Naive thymus-derived CD8-positive, alpha-beta T cell (primary cell): ENCODE measurements at places on chromosomes 7 and 10.
A peak's percentile ranks its signal among the peaks of the same experiment; 100 is the strongest.

GRCh38 chr7:155213955-155214740, 83.5 kb upstream of the INSIG1 start:
- peaks cover 2% of the 10 kb centered on the region for H3K27me3 ChIP-seq
- H3K4me1 ChIP-seq, result no peaks in the 10 kb centered on the region
- no peaks in the 10 kb centered on the region for H3K36me3 ChIP-seq
- DNase-seq, result no peak
- H3K4me3 ChIP-seq, result no peak overlapping the region

DNA sequence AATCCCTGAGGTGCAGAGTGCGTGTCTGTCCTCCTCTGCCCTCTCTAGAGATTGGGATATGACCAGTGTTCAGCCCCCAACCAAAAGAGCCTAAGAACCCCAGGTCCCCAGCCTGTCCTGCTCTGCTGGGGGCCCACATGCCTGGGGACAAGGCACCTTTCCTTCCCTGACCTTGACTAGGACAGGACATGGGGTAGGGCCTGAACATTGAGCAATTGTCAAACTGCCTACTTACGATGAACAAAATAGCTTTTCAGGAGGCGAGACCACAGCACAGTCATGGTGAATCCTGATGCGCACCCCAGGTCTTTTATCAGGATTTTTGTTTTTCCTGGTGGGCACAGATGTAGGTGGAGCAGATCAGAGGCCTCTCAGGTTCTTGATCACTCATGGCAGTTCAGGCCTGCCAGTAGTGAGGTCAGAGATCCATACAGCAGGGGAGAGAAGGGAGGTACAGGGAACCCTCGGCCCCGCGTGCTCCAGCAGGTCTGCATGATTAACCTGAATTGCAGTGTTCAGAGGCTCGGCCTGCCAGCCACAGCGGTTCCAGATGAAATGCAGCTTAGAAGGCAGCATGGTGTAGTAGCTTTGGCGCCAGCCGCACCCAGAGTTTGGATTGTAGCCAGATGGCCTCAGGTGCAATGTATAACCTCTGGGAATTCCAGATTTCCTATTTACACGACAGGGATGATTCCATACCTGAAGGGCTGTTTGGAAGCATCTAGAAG, 191.3 kb downstream of the CUX1 start:
- no peaks in the 10 kb centered on the region for H3K27me3 ChIP-seq
- H3K27ac ChIP-seq, result no peak overlapping the region
- no peaks in the 10 kb centered on the region for H3K4me1 ChIP-seq
- no peak overlapping the region for H3K4me3 ChIP-seq
- H3K36me3 ChIP-seq, result no peaks in the 10 kb centered on the region
- DNase-seq, result no peak

- H3K4me1 ChIP-seq, result peaks cover 19% of the 10 kb centered on the region
- no peak overlapping the region for H3K27ac ChIP-seq
- H3K36me3 ChIP-seq, result no peaks in the 10 kb centered on the region
- peaks cover 14% of the 10 kb centered on the region for H3K27me3 ChIP-seq
- no peak for DNase-seq
- peak overlapping the region; percentile 24 for H3K4me3 ChIP-seq
Observed at GRCh38 chr7:128833148-128833945, 3.1 kb downstream of the FLNC start.

- no peaks in the 10 kb centered on the region for H3K27me3 ChIP-seq
- peaks cover 24% of the 10 kb centered on the region for H3K36me3 ChIP-seq
- no peak overlapping the region for H3K4me3 ChIP-seq
- H3K27ac ChIP-seq, result no peak overlapping the region
- peaks cover 3% of the 10 kb centered on the region for H3K4me1 ChIP-seq
- peak; percentile 52 for DNase-seq
Observed at GRCh38 chr10:14904316-14904732, 25.7 kb downstream of the SUV39H2 start.

- no peaks in the 10 kb centered on the region for H3K36me3 ChIP-seq
- peaks cover 8% of the 10 kb centered on the region for H3K27me3 ChIP-seq
- H3K4me3 ChIP-seq, result no peak overlapping the region
Observed at GRCh38 chr7:31741852-31742251, 54.8 kb downstream of the PPP1R17 start.

GRCh38 chr10:126732868-126733267, 62.4 kb upstream of the C10orf90 start:
- peaks cover 2% of the 10 kb centered on the region for H3K27me3 ChIP-seq
- no peak overlapping the region for H3K4me3 ChIP-seq
- H3K4me1 ChIP-seq, result no peaks in the 10 kb centered on the region
- no peak overlapping the region for H3K27ac ChIP-seq

DNA sequence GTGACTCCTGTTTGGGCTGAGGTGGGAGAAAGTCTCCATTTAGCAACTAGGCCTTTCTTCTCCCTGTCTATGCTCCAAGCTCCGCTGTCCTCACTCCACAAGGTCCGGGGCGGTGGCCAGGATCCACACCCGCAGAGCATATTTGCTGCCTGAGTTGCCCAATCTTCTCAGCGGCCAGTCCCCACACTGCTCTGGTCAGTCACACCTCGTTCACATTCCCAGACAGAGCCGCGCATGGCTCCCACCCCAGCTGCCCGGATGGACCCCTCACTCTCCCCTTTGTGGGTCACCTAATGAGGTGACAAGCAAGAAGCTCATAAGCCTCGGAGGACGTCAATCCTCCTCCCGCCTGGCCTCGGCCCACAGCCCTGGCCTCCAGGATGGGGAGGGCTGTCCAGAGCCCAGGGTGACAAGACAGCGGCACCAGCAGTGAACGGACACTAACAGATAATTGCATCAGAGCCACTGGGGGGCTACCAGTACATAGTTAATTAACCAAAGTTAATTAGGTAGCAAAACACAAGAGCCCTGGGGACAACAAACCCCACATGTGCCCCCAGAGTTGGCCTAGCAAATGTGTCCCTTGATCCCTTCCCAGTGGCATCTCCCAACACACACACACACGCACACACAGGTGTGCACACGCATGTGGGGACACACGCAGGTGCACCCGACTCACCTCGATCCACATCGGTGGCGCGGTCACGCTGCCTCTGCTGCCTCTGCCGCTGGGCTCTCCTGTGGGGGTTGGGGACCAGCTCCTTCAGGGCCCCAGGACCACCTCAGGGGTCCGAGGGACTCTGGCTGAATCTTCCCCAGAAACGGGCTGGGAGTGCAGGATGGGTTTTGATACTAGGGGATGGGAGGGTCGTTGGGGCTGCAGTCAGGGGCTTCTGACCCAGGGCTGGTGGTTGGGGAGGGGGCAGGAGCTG, 11.8 kb downstream of the EPHA1 start:
- no peak overlapping the region for H3K27ac ChIP-seq
- H3K4me1 ChIP-seq, result peaks cover 40% of the 10 kb centered on the region
- DNase-seq, result no peak
- no peaks in the 10 kb centered on the region for H3K27me3 ChIP-seq

DNA sequence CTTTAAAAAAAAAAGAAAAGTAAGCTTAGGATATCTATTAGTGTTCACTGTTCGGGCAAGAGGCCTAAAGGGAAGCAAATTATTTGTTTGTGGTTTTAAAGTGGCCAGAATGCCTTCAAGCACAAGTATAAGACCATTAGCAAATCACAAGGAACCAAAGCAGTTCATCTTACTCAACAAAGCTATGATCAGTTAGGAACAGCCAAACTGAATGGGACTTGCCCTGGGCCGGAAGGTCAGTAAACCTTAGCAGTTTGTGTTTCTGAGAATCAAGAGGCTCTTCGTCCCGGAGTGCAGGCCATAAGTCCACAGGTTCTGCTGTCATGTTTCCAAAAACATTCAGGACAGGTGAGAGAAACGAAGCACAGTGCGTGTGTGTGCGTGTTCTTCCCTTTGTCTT, 4.5 kb downstream of the FBXW4 start:
- peaks cover 78% of the 10 kb centered on the region for H3K4me1 ChIP-seq
- H3K27me3 ChIP-seq, result no peaks in the 10 kb centered on the region
- H3K4me3 ChIP-seq, result no peak overlapping the region
- peaks cover 40% of the 10 kb centered on the region for H3K36me3 ChIP-seq
- no peak for DNase-seq
- no peak overlapping the region for H3K27ac ChIP-seq

GRCh38 chr10:69845574-69846292, 44.0 kb downstream of the COL13A1 start:
- H3K4me3 ChIP-seq, result no peak overlapping the region
- H3K27me3 ChIP-seq, result peaks cover 26% of the 10 kb centered on the region
- no peaks in the 10 kb centered on the region for H3K36me3 ChIP-seq
- DNase-seq, result no peak
- H3K27ac ChIP-seq, result no peak overlapping the region

GRCh38 chr10:126840576-126841135, 64.6 kb upstream of the DOCK1 start:
- no peak overlapping the region for H3K4me3 ChIP-seq
- no peak for DNase-seq
- no peaks in the 10 kb centered on the region for H3K4me1 ChIP-seq
- H3K36me3 ChIP-seq, result no peaks in the 10 kb centered on the region
- H3K27me3 ChIP-seq, result peaks cover 3% of the 10 kb centered on the region
- no peak overlapping the region for H3K27ac ChIP-seq

GRCh38 chr10:6518791-6519429, 61.2 kb downstream of the PRKCQ start:
- H3K4me1 ChIP-seq, result peaks cover 82% of the 10 kb centered on the region
- peak overlapping the region; percentile 36 for H3K4me3 ChIP-seq
- peak overlapping the region; percentile 42 for H3K27ac ChIP-seq
- no peak for DNase-seq

DNA sequence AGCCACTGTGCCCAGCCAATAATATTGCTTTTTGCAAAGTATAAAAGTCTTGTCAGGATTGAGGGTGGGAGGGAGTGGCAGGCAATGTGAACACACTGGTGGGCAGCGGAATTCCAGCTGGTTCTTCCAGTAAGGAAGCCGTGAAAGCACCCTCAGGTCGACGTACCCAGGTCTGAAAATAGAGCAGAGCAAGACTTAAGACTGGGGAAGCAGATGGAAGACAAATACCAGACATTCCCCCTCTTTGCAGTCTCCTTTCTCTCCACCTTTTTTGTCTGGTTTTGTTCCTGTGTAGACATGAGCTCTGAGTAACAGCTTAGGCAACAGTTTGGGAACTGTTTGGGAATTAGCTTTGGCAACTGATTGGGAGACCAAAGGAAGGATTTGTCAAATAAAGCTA, 17.6 kb upstream of the CSTF2T start:
- H3K4me1 ChIP-seq, result no peaks in the 10 kb centered on the region
- H3K36me3 ChIP-seq, result no peaks in the 10 kb centered on the region
- no peak overlapping the region for H3K4me3 ChIP-seq
- DNase-seq, result no peak
- H3K27ac ChIP-seq, result no peak overlapping the region

DNA sequence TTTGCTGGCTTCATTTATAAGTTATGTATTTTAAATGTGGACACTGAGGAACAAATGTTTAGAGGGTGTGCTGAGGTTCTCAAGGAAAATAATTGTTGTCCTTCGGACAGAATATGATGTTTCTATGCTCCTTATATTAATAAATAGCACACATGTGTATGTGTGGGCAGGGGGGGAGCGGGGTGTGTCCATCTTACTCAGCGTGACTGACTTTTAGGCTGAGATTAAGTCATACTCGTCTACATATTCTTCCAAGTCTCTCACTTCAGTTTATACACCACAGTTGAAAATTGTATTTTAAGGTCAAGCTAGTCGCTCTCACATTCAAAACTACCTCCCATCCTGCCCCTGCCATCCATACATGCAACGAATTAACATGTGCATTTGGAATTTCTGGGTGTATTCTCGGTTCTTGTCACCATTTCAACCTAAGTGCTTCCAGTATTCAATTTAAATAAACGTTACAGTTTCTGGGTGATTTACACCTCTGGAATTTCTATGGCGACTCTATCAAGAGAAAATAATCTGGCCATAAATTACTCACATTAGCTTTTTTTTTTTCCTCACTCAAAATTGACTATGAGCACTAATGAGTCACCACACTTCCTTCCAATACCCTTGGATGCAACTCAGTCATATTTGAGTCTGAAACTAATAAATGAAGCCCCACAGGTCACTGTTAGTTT, 3.3 kb downstream of the PCDH15 start:
- no peaks in the 10 kb centered on the region for H3K36me3 ChIP-seq
- no peaks in the 10 kb centered on the region for H3K27me3 ChIP-seq
- H3K4me1 ChIP-seq, result no peaks in the 10 kb centered on the region
- H3K4me3 ChIP-seq, result no peak overlapping the region

- peaks cover 3% of the 10 kb centered on the region for H3K4me1 ChIP-seq
- no peak for DNase-seq
- H3K36me3 ChIP-seq, result no peaks in the 10 kb centered on the region
- peaks cover 8% of the 10 kb centered on the region for H3K27me3 ChIP-seq
- H3K27ac ChIP-seq, result no peak overlapping the region
Observed at GRCh38 chr7:48244864-48245271, 73.6 kb downstream of the ABCA13 start.

GRCh38 chr10:124026589-124026939, 66.8 kb downstream of the CHST15 start:
- no peak for DNase-seq
- no peak overlapping the region for H3K4me3 ChIP-seq
- peaks cover 2% of the 10 kb centered on the region for H3K27me3 ChIP-seq
- H3K36me3 ChIP-seq, result no peaks in the 10 kb centered on the region

DNA sequence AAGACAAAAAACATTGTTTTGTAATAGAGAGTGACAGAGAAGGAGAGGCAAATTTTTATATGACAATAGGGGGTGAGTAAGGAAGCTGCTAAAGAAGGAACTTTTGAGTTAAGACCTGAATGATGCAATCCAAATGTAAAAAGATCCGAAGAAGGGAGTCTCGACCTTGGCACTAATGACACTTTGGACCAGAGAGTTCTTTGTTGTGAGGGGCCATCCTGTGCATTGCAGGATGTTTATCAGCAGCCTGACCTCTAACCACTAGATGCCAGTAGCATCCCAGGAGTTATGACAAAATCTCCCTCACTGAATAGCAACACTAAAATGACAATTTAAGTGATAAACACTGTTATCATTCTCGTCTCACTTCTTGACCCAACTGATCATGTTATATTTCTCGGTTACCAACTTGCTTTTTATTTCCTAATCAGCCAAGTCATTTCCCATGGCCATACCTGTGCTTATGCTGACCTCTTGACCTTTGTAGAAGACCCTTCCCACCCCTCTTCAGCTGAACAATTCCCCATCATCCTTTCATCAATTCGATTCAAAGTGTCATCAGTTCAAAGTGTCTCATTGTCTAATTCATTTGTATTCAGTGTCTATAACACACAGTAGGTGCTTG, 30.0 kb downstream of the DGKI start:
- no peaks in the 10 kb centered on the region for H3K4me1 ChIP-seq
- DNase-seq, result no peak
- H3K36me3 ChIP-seq, result no peaks in the 10 kb centered on the region
- peaks cover 16% of the 10 kb centered on the region for H3K27me3 ChIP-seq
- no peak overlapping the region for H3K4me3 ChIP-seq

GRCh38 chr7:1865571-1866255, 195.6 kb downstream of the ELFN1 start:
- H3K4me3 ChIP-seq, result no peak overlapping the region
- H3K36me3 ChIP-seq, result no peaks in the 10 kb centered on the region
- no peaks in the 10 kb centered on the region for H3K27me3 ChIP-seq
- no peak for DNase-seq

GRCh38 chr10:70312972-70313371, 29.2 kb upstream of the NPFFR1 start:
- H3K4me1 ChIP-seq, result peaks cover 11% of the 10 kb centered on the region
- DNase-seq, result no peak
- H3K27me3 ChIP-seq, result no peaks in the 10 kb centered on the region

- H3K4me1 ChIP-seq, result peaks cover 7% of the 10 kb centered on the region
- DNase-seq, result no peak
Observed at GRCh38 chr7:90772410-90772809, 176.3 kb downstream of the CDK14 start.
